ENCODE measurements at places on chromosomes 11 and 22.

- DNase-seq: no peak
Measured at GRCh38 chr11:34948696-34949095, 32.3 kb downstream of the PDHX start.

DNA sequence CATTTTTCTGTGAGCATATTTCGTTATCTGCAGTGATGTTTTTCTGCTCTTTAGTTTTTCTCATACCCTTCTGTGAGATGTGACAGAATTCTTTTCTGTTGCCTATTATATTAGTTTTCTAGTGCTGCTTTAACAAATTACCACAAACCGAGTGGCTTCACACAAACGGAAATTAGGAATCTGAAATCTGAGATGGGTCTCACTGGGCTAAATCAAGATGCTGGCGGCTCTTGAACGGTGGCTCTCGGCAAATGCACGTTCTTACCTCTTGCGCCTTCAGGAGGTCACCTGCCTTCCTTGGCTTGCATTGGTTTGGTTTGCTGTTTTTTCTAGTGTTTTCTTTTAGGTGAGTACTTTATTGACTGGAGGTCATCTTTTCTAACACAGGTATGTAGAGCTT, 13.0 kb downstream of the ZBED4 start:
- DNase-seq: no peak

DNA sequence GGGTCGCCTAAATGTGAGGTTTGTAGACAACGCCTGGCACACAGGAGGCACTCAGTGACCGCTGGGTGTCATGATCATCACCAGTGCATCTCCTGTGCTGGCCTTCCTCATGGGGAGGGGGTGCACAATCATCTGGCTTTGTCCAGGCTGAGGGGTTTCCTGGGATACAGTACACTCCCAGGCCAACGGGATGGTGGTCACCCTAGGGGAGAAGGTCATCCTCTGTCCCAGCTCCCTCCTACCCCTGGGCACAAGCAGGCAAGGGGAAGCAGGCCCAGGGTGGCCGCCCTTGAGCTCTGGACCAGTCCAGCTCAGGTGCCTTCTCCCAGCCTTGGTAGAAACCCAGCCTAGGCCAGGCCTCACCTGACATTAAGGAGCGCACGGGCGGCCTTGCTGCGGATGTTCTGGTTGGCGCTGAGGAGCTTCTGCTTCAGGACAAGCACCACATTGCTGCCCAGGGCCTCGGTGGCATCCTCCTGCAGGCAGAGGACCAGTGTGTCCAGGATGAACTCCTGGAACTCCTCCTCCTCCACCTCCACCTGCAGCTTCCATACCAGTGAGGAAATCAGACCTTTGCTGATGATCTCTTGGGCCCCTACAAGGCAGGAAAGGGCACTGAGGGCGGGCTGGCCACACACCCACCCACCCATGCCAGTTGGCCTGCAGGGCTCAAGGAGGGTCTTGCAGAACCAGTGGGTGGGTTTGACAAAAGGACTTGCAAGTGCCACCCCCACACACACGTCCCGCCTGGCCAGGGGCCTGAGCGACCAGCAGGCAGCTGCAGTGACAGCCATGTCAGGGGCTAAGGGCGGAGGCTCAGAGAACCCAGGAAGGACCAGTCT, 6.6 kb upstream of the GNAZ start:
- no peak for DNase-seq

DNA sequence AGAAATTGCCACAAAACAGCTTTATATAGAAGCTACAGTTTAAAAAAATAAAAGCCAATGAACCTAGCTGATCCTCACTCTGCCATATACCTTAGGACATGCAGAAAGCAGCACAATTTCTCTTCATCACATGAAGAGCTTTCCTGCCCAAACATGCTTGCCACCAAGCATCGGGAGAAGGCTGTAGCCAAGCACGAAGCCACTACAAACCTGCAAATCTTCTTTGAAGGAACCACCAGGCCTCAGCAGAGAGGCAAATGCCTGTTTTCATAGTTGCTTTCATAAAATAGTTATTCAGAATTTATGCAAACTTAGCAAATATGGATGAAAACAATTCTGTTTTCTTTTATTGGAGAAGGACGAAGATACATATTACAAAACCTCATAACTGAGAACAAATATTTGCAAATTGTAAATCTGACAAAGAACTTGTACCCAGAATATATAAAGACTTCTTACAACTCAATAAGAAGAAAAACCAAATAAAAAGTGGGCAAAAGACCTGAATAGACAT, 100.3 kb downstream of the RBFOX2 start:
- DNase-seq: no peak

GRCh38 chr22:38874529-38875222, 2.7 kb upstream of the CBX6 start:
- DNase-seq: no peak

- no peak for DNase-seq
Measured at GRCh38 chr11:80718611-80719291, 1277.9 kb upstream of the TENM4 start.

All from stimulated activated CD4-positive, alpha-beta T cell treated with anti-CD3 and anti-CD28 coated beads, Interleukin-4, amount 100 ng/mL, for 48 hours (primary cell).